ENCODE measurements at places on chromosomes 2 and 18.

DNA sequence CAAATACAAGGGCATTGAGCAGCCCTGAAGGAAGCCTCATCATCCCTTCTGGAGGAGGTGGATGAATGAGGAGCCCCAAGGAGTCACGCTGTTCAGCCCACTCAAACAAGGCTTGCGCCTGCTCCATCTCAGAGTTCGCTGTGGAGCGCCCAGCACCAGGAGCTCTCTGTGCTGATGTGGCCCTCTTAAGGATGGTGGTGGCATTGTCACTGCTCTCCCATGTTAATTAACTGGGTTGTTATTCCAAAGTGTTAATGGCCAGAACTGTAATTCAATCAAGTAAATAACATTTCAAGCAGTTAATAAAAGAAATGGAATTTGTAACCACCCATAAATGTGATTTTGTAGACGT is 726.0 kb upstream of the RAB6C start:
- DNase-seq = no peak

DNA sequence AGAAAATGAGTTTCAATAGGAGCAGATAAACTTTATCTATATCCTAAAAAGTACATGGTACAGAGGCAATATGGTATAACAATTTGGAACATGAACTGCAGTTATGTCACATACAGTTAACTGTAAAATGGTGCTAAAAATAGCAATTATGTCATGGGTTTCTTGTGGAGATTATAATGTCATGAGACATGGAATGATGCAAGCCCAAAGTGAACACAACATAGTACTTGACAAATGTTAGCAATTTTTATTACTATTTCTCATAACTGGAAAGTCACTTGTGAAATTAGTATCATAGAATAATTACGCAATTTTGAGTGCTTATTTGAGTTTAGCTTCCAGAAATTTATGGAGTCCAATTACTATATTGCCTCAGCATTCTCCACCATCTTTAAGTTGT is 1263.4 kb downstream of the DSC3 start:
- no peak for DNase-seq

DNA sequence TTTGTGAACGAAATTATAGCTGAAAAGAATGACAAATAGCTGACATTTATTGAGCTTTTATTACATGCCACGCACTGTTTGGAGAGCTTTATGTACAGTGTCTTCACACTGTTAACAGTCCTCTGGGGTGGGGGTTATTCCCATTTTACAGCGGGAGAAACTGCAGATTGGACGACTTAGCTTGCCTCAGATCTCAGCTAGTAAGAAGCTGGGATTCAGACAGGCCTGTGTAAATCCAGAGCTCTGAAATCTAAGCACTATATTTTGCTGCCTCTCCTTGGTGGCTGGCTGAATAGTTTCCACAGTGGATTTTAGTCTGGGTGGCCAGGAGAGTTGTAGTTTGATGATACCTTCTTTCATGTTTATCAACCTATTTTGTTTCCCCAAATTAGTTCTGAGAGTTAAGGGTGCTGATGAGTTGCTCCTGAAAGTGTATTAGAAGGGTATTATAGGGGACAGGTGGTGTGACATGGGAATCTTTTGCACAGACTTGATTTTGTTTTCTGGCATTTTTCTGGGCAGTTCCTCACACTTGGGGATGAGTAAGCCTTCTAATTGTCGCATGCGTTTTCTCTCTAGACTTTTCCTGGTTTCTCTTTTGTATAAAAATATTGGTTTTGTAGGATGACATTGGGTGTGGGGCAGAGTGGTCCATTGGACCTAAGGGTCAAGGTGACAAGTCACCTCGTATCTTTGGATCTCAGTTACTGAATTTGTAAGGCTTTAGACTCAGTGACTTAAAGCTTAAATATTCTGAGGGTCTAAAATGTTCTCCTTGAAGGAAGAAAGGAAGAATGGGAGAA is 1.5 kb downstream of the ACSL3 start:
- DNase-seq = peak; percentile 44

GRCh38 chr2:129925381-129925780 is 54.1 kb upstream of the RAB6C start:
- no peak for DNase-seq

- DNase-seq = no peak
Observed at GRCh38 chr2:39018638-39019037, 102.2 kb downstream of the SOS1 start.

GRCh38 chr2:154240921-154241379 is 369.2 kb downstream of the GALNT13 start:
- peak; percentile 10 for DNase-seq

GRCh38 chr18:44713435-44713834 is 32.7 kb downstream of the SETBP1 start:
- no peak for DNase-seq

GRCh38 chr2:5668682-5669250 is 23.4 kb upstream of the SOX11 start:
- DNase-seq = no peak

Measured in right hindlimb (tissue), 1 donor.